GOT3 (cell line): ENCODE measurements at places on chromosomes 13 and 19.
A peak's percentile ranks its signal among the peaks of the same experiment; 100 is the strongest.

DNA sequence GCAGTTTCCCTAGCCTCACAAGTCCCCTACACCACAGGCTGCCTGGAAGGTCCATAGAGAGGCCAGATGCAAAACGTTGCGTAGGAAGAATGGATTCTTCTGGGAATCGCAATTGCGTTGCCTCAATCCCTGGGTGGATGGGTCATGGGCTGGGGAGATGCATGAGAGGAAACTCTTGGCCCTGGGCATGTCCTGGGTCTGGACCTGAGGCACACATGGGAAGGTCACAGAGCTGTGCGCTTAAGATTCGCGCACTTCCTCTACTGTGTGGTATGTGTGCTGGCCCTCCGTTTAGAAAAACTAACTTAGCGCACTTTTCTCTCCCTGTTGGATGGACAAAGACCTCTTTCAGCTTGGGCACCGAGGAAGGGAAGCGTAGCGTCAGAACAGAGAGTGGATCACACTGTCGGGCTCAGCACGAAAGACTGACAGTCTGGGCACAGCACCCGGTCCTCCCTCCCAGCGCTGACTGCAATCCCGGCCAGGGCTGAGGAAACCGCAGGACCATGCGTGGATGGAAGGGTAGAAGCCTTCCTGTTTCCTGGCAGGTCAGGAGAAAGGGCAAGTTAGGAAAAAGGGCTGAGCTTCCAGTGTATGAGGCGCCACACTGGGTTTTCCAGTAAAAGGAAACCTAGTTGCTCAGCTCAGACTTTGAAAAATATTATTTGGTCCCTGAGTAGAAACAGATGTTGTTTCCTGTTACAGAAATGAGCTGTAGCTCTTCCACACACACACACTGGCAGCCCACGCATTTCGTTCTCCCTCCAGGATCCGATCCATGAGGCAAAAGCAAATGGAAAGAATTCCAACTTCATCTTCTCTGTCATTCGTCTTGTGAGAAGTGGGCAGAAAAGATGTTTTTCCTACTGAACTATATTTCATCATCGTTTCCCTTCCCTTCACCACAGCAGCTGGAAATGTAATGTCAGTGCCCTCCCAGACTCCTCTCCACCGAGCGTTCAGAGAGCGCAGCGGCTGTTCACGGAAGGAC lies 86.0 kb downstream of the ING1 start:
- DNase-seq: peak; percentile 13

DNA sequence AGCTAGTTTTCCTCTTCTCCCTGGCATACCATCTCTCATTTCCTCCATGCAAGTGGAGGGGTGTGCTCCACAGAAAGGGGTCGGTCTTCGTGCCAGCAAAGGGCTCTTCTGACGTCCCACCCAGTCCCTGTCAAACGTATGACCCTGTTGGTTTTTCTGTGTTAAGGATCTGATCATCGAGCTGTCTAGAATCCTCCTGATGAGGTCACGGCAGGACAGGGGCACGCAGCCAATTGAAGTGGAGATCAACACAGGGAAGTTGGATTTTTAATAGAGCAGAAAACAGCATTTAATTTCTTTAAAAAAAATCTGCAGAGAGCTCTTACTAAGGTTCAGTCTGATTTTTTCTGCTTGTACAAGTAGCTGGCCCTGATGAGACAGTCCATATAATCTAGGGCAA lies 339.4 kb downstream of the TEX29 start:
- no peak for DNase-seq

DNA sequence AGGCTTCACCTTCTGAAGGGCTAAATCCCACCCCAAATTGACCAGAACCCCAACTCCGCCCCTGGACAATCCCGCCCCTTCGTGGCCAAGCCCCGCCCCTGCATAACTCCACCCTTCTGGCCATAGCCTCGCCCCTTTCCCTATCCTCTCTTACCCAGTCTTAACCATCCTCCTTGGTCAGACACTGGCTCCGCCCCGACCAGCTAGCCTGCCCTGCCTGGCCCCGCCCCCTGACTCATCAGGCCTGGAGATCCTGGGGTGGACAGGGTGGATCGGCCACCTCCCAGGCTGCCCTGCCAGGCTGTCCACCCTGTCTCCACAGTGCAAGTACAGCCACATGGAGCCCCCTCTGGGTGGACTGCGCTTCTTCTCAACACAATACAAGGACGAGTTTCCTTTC lies 8.0 kb upstream of the ZNF358 start:
- DNase-seq: peak; percentile 51

DNA sequence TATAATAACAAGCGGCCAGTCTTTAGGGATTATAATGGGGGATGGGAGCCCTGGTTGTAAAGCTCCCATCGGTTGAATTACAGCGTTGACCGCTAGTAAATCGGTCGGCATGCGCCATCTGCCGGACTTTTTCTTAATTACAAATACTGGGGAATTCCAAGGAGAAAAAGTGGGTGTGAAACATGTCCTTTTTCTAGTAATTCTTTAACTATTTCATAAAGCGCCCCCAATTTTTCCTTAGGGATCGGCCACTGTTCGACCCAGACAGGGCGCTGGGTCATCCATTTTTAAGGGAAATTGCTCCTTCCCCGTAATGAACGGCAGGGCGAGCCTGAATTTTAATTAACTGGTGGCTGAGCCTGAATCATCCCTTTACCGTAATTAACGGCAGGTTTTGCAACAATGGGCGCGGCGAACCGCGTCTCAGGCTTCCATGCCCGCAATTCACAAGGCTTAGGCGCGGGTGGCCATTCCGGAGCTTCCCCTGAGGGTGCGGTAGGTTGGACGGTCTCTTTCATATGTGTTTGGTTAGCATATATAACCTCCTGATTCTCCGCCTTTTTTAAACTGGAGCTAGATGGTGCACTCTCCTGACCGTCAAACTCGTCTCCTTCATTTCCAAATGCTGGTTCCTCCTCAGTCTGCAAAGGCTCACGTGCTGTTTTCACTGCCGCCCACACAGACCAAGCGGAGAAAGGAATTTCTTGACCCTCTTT lies 30.2 kb upstream of the EVI5L start:
- no peak for DNase-seq

DNA sequence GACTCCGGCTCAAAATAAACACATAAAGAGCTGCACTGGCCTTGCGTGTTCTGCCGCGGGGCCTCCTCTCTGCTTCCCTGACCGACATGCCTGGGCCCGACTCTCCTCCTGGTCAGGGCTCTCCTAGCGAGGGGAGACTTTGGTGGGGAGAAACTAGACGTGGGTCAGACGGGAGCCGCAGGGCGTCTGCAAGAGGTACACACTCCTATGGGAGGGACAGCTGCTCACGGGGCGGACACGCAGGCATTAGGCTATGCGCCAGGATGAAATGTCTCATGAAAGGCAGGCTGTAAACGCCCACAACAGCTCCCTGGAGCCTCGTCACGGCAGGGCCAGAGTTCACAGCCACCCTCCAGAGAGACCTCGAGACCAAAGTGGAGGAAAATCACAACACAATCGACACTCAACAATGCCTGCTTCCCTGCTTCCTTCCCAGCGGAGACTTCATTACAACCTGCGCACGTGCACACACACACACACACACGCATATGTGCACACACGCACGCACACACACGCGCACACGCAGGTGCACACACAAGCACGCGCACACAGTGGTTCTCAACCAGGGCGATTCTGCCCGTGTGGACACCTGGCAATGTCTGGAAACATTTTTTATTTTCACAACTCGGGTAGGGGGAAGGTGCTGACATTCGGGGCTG lies 5.8 kb downstream of the SLC39A3 start:
- DNase-seq: no peak

DNA sequence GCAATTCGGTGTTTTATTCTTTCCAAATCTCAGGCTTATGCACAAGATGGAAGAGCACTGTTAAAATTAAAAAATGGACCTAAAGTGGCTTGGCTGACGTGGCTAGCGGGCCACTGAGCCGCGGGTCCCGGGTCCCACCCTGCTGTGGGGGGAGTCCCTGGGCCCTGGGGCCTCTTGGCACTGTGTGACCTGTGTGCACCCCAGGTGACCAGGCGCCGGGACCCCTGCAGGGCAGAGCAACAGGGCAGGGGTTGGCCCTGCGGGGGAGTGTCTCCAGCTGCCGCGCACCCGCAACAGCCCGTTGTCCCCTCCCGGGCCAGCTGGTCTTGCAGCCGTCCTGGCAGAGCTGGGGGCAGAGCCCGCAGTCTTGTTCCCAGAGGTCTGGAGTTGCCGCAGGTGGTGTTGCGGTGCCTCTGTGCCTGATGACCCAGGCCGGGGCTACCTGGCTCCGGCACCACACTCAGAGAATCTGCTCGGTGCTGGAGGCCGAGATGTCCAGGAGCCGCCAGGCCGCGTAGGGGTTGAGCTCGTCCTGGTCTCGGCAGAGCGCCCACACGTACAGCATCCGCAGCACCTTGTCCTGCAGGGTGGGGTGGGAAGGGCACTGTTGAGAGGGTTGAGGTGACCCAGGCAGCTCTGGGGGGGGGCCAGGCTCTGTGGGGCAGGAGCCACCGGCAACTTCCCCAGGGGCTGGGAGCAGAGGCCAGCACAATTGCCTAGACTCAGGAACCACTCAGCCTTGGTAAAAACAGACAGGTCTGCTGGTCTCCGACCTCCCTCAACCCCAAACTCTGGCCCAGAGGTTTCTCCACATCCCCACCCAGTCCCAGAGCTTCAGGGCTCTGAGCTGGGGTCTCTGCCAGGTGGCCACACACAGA lies 1.0 kb upstream of the CTXN1 start:
- no peak for DNase-seq

- no peak for DNase-seq
Measured at GRCh38 chr19:13537454-13537853, 31.2 kb upstream of the CACNA1A start.

- DNase-seq: no peak
Measured at GRCh38 chr13:73119612-73120011, 60.8 kb downstream of the KLF5 start.

DNA sequence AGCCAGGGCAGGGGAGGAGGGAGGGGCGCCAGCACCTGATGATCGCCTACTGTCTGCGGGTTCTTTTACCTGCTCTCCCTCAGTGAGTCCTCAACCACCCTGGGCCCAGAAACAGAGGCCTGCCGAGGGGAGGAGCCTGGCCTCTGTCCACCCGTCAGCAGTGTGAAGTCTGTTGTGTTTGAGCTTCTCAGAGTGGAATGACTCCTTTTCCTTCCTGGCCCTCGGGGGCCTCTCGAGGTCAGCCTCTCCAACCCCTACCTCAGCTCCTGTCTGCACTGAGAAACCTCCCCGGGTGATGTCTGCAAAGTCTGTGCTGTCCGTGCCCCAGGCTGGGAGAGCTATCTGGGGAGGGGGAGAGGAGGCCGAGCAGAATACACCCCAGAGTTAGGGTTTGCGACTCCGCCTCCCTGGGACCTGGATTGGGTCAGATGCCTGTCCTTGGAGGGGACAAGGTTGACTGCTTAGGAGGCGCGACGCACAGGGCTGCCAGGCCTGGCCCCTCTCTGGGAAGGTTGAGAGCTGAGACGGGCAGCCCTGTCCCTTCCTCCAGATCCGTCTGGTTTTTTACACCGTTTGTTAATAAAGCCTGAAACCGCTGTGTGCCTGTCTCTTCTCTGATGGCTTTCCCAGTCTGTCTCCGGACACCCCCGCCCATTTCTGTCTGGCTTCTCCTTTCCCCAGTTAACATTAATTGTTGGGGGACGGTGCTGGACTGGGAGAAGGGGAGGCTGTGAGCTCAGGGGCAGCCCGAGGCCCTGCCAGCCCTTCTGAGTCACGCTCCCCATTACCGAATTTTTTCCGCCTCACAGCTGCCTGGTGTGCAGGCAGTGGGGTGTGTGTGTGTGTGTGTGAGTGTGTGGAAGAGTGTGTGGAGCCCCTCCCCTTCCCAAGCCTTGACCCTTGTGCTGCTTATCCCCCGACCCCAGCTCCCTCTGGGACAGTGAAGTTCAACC lies 989 bp upstream of the SSC5D start:
- peak; percentile 64 for DNase-seq

DNA sequence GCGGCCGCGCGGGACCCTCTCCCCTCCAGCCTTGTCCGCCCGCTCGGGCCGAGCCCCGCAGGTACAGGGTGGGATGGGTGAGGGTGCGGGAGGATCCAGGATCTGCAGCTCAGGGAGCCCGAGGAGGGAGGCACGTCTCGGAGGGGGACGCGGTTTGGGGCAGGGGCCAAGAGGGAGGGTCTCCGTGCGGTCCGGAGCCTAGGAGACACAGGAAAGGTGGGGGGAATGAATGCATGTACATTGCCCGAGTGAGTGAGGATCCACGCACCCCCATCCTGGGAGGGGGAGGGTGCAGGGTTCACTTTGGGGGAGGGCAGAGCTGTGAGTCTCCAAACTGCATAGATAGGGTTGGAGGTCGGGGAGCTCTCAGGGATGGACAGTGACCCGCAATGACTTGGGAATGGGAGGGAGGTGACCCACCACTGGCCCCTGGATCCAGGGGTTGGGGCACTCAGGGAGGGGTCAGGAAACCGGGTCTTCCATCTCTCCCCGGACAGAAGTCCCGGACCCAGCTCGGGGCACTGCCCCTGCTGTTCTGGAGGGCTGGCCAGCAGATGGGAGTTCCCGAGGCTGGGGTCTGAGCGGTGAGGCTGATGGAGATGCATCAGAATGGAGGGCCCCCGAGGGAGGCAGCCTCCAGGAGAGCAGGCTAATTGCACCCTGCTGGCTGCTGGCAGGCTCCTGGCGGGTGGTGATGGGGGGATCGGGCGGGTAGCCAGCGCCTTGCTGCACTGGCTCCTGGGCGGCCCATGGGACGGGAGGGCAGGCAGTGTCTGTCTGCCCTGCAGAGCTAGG lies 547 bp downstream of the KCNN1 start:
- DNase-seq: no peak
